ENCODE measurements at places on chromosomes 1 and 21.

GRCh38 chr1:157968946-157969345, 24.5 kb upstream of the KIRREL1 start:
- H3K36me3 ChIP-seq, result no peaks in the 10 kb centered on the region
- no peak for DNase-seq
- peaks cover 2% of the 10 kb centered on the region for H3K27me3 ChIP-seq

- no peak for DNase-seq
- no peaks in the 10 kb centered on the region for H3K4me1 ChIP-seq
Measured at GRCh38 chr1:145837656-145838055, 7.8 kb upstream of the NUDT17 start.

GRCh38 chr1:171257607-171258076, 9.3 kb downstream of the FMO1 start:
- no peaks in the 10 kb centered on the region for H3K36me3 ChIP-seq
- peaks cover 6% of the 10 kb centered on the region for H3K27me3 ChIP-seq
- H3K27ac ChIP-seq, result no peak overlapping the region
- no peaks in the 10 kb centered on the region for H3K4me1 ChIP-seq
- no peak overlapping the region for H3K4me3 ChIP-seq
- no peak for DNase-seq

DNA sequence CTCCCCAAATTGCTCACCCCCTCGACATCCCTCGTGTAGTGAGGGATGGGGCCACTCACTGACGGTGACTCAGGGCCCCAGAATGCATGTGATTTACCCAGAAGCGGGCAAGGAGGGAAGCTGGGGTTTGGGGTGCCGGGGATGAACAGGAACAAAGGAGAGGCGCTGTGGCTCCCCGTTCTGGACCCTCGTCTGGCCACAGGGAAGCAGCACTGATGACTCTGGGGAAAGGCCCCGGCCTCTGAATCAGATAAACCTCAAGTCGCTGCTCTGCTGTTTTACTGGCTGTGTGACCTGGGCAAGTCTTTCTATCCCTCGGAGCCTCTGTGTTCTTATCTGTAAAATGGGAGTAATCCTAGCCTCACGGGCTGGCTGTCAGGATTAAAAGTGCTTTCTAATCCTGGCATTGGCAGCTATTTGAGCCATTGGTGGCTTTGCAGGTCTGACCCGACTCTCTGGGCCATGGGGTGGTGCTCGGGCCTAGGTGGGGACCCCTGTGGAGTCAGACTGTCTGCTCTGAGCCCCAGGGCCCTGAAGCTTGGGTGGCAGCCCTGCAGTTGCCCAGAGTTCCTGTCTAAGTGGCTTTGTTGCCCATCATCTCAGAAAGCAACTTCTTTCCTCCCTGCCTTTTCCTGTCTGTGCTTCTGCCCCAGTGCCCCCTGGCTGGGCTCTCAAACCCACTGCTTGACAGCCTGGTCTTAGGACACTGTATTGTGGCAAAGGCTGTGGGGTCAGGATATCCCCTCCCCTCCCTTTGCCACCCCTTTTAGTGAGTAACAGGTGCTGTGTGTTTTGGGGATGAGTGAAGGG, 5.5 kb downstream of the TNFRSF1B start:
- peaks cover 97% of the 10 kb centered on the region for H3K4me1 ChIP-seq
- peak overlapping the region; percentile 9 for H3K4me3 ChIP-seq
- no peak for DNase-seq
- peaks cover 36% of the 10 kb centered on the region for H3K36me3 ChIP-seq
- H3K27ac ChIP-seq, result peak overlapping the region; percentile 87

DNA sequence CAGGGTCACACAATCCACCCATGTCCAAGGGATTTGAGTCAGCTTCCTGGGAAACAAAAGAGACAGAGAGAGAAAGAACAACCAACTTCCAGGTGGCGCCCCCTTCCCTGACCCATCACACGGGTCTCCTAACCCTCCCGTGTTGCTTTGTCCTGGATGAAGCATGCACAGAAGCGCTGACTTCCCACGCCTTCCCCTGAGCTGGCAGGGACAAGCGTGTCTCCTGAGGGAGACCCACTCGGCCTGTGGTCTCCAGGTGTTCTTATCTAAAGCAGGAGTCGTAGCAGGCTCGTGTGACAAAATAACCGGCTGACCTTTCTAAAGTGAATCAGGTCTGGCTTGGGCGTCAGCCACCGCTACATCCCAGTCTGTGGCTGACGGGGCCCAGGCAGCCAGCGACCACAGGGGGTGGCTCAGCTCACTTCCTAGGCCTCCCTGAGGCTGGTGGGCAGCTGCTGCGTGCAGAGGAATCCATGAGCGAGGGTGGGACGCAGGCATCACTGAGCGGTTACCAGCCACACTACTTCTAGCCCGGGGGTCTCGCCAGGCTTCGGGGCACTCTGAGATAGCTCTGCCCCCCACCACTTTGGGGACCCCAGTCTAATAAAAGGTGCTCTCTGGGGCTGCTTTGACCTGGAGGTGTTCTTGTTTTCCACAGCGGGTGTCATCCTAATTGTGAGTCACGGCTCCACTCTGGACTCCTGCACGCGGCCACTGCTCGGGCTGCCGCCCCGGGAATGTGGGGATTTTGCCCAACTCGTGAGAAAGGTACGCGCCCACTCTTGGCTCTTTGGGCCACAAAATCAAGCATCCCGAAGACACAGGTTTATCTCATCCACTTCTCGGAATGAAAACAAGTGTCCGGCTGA, 40.4 kb downstream of the UBASH3A start:
- H3K4me3 ChIP-seq, result no peak overlapping the region
- H3K36me3 ChIP-seq, result peaks cover 82% of the 10 kb centered on the region
- H3K27me3 ChIP-seq, result no peaks in the 10 kb centered on the region
- H3K4me1 ChIP-seq, result peaks cover 15% of the 10 kb centered on the region

DNA sequence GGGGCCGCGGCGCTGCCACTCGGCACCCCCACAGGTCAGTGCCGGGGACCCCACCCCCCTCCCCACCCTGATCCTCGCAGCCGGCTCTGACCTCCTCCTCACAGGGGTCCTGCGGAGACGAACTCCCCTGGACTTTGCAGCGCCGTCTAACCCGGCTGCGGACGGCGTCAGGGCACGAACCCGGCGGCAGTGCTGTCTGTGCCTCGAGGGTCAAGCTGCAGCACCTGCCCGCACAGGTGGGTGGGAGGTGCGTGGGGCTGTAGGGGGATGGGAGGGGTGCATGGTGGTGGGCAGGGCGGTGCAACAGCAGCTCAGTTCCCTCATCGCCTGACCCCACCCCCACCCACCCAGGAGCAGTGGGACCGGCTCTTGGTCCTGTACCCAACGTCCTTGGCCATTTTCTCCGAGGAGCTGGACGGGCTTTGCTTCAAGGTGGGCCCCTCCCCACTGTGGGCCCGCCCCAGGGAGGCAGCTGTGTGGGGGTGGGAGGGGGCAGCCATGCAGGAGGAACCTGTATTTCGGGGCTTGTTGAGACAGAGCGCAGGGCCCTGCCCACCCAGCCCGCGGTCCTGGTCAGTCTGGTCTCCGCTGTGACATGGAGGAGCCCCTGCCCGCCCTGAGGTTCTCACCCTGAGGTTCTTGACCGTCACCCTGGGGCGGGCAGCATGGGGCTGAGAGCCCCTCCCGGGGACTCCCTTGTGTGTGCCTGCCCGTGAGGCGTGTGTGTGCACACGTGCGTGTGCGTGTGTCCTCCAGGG, 4.9 kb downstream of the PLEKHN1 start:
- H3K27me3 ChIP-seq, result peaks cover 28% of the 10 kb centered on the region
- H3K27ac ChIP-seq, result no peak overlapping the region
- no peaks in the 10 kb centered on the region for H3K36me3 ChIP-seq
- no peak overlapping the region for H3K4me3 ChIP-seq

- no peak overlapping the region for H3K27ac ChIP-seq
- no peaks in the 10 kb centered on the region for H3K36me3 ChIP-seq
- H3K4me3 ChIP-seq, result no peak overlapping the region
- DNase-seq, result no peak
Measured at GRCh38 chr1:79264285-79264684, 257.8 kb upstream of the ADGRL4 start.

DNA sequence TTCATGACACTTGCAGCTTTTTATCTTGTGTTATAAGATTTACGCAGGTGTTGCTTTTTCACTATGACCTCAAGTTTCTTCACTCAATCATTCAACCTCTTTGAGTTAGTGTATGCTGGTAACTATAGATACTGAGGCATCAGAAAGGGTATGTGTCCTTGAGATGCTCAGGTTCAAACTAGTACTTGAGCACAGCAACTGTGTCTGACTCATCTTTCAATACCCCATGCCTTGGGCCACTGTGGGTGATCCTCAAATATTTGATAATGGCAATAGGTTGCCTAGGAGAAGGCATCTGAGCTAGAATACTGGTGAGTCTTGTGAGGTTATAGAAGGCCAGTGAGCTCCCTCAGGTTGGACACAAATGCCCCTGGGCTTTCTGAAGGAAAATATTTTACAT, 88.1 kb upstream of the SPATA6 start:
- no peaks in the 10 kb centered on the region for H3K36me3 ChIP-seq
- DNase-seq, result no peak
- H3K4me1 ChIP-seq, result no peaks in the 10 kb centered on the region
- H3K27me3 ChIP-seq, result no peaks in the 10 kb centered on the region

GRCh38 chr1:91651661-91652071, 151.0 kb downstream of the CDC7 start:
- H3K27ac ChIP-seq, result no peak overlapping the region
- no peak overlapping the region for H3K4me3 ChIP-seq
- H3K27me3 ChIP-seq, result no peaks in the 10 kb centered on the region
- no peaks in the 10 kb centered on the region for H3K36me3 ChIP-seq

DNA sequence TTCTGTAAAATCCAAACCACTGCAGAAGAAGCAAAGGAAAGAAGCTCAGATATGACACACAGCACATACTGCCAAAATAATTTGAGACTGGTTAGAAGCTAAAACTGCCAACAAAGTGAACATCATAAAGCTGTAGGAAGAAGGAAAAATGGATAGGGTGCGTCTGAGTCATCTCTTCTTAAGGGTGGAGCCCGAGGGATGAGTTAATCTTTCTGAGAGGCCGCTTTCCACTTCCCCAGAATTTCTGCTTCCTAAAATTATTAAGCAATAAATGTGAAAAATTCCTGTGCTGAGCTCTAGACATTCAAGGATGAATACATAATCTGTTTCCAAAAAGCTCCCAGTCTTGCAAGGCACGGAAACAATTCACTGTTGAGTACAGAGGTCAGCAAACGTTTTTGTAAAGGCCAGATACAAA, 20.1 kb downstream of the PPT1 start:
- H3K4me1 ChIP-seq, result no peaks in the 10 kb centered on the region
- H3K4me3 ChIP-seq, result no peak overlapping the region
- no peak for DNase-seq
- peaks cover 71% of the 10 kb centered on the region for H3K36me3 ChIP-seq

- no peak overlapping the region for H3K27ac ChIP-seq
- H3K4me1 ChIP-seq, result no peaks in the 10 kb centered on the region
- no peaks in the 10 kb centered on the region for H3K36me3 ChIP-seq
- DNase-seq, result no peak
- no peaks in the 10 kb centered on the region for H3K27me3 ChIP-seq
Measured at GRCh38 chr1:187630653-187631380, 802.1 kb downstream of the PLA2G4A start.

- H3K36me3 ChIP-seq, result no peaks in the 10 kb centered on the region
- H3K4me3 ChIP-seq, result no peak overlapping the region
- no peak overlapping the region for H3K27ac ChIP-seq
- H3K27me3 ChIP-seq, result no peaks in the 10 kb centered on the region
- H3K4me1 ChIP-seq, result no peaks in the 10 kb centered on the region
Measured at GRCh38 chr1:153608742-153609584, 4.0 kb downstream of the S100A16 start.

- no peak overlapping the region for H3K27ac ChIP-seq
- H3K4me1 ChIP-seq, result no peaks in the 10 kb centered on the region
- H3K27me3 ChIP-seq, result no peaks in the 10 kb centered on the region
- no peak for DNase-seq
Measured at GRCh38 chr1:30598571-30599114, 124.7 kb downstream of the MATN1 start.

- H3K4me1 ChIP-seq, result no peaks in the 10 kb centered on the region
- H3K27me3 ChIP-seq, result no peaks in the 10 kb centered on the region
- H3K27ac ChIP-seq, result no peak overlapping the region
- no peak overlapping the region for H3K4me3 ChIP-seq
- DNase-seq, result no peak
- no peaks in the 10 kb centered on the region for H3K36me3 ChIP-seq
Measured at GRCh38 chr1:230822092-230822581, 46.2 kb downstream of the C1orf198 start.

DNA sequence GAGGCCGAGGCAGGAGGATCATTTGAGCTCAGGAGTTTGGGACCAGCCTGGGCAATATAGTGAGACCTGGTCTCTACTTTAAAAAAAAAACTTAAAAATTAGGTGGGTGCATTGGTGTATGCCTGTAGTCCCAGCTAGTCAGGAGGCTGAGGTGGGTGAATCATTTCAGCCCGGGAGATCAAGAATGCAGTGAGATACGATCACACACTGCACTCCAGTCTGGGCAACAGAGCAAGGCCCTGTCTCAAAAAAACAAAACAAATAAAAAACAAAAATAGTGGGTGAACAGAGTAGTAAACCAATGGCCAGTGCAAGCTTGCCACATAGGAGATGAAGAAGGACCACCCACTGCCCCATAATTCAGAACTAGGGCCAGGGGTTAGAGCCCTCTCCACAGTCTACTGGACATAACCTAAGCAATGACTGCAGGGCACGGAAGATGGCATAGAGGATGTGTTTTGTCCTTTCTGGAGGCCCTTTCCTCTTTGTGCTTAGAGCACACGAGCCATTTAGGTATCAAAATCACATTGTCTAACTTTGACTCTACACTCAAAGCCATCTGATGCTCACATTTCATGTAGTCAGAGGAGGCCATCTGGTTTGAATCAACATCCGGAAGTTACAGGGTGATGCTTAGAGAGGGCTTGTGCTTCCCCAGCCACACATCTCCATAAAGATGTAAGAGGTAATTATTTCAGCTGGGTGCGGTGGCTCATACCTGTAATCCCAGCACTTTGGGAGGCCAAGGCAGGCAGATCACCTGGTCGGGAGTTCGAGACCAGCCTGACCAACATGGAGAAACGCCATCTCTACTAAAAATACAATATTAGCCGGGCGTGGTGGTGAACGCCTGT, 12.6 kb downstream of the CD2 start:
- peaks cover 76% of the 10 kb centered on the region for H3K36me3 ChIP-seq
- H3K4me1 ChIP-seq, result peaks cover 97% of the 10 kb centered on the region
- no peak for DNase-seq
- H3K27ac ChIP-seq, result peak overlapping the region; percentile 88

DNA sequence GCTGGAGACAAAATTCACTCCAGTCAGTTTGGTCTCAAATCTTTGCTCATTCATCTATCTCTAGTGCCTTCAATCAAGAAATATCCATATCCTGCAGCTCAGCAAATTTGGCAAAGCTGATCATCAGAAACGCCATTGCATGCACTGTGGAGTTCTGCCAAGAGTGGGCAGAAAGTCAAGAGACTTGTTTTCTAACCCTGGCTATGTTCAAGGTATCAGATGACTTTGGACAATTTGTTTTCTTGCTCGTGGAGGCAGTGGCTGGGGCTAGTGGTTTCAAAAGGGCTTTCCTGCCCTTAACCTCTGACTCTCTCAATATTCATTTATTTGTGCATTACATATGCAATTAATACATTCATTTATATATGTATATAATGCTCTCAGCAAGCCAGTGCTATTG, 12.8 kb upstream of the LRRC52 start:
- no peaks in the 10 kb centered on the region for H3K36me3 ChIP-seq
- H3K27ac ChIP-seq, result no peak overlapping the region
- H3K27me3 ChIP-seq, result peaks cover 37% of the 10 kb centered on the region
- DNase-seq, result no peak
- H3K4me3 ChIP-seq, result no peak overlapping the region
